ENCODE measurements at places on chromosomes 12 and 14. TPM values are rescaled to one million over a fixed set of nuclear protein-coding genes. Genes with fewer than 3 reads are reported as not detected.

ADAM21 gene
- total RNA-seq: not detected

DNA sequence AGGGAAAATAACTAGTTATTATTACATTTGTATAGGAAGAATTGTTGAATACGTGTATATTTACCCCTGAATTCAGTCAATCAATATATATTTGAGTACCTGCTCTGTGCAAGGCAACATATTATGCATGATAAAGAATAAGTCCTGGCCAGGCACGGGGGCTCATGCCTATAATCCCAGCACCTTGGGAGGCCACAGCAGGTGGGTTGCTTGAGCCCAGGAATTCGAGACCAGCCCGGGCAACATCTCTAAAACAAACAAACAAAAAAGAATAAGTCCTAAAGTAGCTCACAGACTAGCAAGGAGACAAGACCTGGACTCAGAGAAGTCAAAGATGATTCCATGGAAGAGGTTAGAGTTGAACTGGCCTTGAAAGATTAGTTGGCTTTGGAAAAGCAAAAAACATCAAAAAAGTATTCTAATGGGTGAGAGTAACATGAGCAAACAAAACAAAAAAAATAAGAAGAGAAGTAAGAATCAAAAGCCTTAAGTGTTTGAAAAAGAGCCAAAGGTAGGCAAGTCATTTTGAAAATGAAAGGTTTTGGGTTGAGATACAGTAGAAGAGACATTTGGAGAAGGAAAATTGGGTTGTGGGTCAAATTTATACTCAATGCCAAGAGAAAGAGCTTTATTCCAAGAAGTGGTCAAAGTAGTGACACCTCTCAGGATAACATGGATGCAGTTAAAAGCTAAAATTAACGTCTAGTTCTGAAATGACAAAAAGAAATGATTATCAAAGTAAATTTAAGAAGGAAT lies 115.2 kb upstream of the BCAT1 start:
- no peak for DNase-seq

RTN1 gene
- 1.2 TPM for total RNA-seq

IRAK3 gene
- 11.1 TPM for total RNA-seq
